Erythroblast (primary cell): ENCODE measurements at places on chromosomes 3 and 15.
A peak's percentile ranks its signal among the peaks of the same experiment; 100 is the strongest.

DNA sequence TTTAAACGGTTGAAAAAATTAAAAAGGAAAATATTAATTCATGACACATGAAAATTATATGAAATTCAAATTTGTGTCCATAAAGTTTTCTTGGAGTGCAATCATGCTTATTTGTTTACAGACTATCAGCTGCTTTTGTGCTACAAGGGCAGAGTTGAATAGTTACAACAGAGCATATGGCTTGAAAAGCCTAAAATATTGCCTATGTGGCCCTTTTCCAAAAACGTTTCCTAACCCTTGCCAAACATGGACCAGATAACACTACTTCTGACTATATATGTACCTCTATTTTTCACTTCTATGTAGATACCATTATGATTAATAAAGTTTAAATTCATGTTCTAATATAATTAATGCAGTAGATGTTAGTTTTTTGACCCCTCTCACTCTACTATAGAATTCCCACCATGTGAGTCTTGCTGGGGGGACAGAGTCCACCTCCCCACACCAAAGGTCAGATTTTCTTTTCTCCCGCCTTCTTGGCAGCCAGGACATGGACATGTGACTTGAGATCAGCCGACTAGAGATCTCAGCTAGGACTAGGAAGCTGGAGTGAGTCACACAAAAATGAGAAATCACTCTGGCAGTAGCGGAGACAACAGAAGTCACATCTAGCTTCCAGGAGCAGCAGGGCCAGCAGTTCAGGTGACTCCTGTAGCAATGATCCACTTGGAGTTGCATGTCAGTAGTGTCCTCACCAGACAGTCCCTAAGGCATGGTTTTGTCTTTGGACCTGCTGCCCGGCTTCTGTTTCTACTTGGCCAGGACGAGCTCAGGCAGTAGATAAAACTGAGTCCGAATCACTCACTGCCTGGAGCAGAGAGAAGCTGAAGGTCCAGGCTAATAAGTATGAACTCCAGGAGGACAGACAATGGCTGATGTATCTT lies 22.4 kb downstream of the CIAO2A start:
- DNase-seq = peak; percentile 29

DNA sequence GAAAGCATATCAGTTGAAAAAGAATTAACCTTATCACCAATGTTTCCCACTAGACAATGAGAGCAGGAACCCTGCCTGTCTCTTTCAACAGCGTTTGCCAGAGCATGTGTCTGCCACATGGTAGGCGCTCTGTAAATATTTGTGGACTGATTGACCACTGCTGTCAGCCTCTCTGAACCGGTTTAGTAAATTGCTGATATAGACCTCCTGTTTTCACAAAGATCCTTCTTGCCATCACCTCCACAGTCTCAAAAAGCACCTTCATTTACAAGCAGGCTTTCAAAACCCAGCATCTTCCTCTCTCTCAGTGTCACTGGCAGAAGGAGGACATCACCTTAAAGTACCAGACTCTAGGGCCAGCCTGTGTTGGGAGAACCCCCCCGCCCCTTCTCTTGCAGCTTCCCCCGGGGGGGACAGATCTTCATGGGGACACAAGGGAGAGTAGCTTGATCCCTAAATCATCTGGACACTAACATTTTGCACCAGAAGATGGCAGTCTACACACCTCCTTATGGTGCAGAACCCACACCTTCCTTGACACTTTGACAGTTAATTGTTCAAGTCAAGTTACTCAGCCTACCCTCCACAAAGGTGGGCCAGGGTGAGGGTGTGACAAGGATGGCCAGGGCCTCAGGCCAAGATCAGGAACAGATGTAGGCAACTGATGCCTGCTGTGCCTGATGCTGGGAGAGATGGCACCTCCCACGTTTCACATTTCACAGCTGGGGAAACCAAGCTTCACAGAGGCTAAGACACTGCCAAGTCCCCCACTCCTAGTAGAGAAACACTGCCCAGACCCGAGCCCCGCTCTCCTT lies 37.8 kb upstream of the USP3 start:
- DNase-seq = peak; percentile 75

- DNase-seq = no peak
Observed at GRCh38 chr3:58079773-58080172, 71.6 kb downstream of the FLNB start.

DNA sequence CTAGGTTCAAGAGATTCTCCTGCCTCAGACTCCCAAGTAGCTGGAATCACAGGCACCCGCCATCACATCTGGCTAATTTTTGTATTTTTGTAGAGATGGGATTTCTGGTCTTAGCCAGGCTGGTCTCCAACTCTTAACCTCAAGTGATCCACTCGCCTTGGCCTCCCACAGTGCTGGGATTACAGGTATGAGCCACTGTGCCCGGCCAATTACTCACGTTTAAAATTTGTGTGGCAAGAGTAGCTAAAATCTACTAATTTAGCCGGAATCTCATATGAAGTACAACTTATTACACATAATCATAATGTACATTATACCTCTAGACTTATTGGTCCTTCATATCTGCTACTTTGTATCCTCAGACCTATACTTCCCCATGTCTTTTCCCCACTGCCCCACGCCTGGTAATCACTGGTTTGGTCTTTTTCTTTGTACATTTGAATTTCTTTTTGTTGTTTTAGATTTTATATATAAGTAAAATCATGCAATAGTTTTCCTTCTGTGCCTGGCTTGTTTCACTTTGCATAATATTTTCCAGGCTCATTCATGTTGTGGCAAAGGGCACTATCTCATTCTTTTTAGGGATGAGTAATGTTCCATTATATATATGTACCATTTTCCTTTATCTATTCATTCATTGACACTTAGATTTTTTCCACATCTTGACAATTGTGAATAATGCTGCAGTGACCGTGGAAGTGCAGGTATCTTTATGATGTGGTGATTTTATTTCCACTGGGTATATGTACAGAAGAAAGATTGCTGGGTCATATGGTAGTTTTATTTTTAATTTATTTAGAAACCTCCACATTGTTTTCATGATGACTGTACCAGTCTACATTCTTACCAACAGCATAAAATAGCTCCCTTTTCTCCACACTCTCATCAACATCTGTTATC lies 605.0 kb upstream of the CBLB start:
- DNase-seq = no peak

- no peak for DNase-seq
Observed at GRCh38 chr15:29260896-29261295, 8.7 kb downstream of the NSMCE3 start.
